ENCODE measurements at places on chromosomes 7 and 10.

DNA sequence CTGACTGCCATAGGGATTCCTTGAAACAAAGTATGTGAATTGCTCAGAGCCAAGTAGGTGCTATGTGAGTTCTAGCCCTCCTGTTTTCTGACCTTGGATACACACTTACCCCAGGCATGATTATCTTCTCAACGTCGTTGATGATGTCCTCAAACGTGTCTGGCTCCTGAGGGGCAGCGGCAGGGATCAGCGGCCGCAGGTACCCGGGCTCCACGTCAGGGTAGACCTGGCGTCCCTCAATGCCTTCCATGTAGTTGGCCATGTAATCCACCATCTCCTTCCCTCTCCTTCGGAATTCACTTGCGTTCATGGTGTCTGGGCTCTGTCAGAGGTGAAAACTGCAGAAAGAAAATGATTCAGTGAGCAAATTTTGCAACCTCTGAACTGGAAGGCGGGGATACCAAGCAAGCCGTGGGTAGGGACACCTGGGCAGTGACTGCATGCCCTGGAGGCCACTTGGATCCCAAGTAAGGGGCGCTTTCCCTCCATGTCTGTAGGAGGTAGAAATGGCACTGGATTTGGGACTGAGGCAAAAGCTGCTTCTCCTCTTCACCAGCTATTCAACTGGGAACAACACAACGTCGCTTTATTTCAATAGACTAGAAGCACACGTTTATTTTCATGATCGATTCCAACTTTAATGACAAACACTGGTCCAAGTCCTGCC is 21.3 kb downstream of the DDC start:
- DNase-seq = no peak

GRCh38 chr10:1829712-1830111 is 92.4 kb upstream of the ADARB2 start:
- no peak for DNase-seq

- no peak for DNase-seq
Observed at GRCh38 chr7:151566897-151567320, 47.2 kb upstream of the RHEB start.

- DNase-seq = no peak
Observed at GRCh38 chr10:111200505-111201186, 123.8 kb downstream of the ADRA2A start.

GRCh38 chr10:104253106-104253505 is 1.6 kb upstream of the GSTO1 start:
- no peak for DNase-seq

GRCh38 chr10:53403688-53404087 is 631.1 kb upstream of the MBL2 start:
- no peak for DNase-seq

DNA sequence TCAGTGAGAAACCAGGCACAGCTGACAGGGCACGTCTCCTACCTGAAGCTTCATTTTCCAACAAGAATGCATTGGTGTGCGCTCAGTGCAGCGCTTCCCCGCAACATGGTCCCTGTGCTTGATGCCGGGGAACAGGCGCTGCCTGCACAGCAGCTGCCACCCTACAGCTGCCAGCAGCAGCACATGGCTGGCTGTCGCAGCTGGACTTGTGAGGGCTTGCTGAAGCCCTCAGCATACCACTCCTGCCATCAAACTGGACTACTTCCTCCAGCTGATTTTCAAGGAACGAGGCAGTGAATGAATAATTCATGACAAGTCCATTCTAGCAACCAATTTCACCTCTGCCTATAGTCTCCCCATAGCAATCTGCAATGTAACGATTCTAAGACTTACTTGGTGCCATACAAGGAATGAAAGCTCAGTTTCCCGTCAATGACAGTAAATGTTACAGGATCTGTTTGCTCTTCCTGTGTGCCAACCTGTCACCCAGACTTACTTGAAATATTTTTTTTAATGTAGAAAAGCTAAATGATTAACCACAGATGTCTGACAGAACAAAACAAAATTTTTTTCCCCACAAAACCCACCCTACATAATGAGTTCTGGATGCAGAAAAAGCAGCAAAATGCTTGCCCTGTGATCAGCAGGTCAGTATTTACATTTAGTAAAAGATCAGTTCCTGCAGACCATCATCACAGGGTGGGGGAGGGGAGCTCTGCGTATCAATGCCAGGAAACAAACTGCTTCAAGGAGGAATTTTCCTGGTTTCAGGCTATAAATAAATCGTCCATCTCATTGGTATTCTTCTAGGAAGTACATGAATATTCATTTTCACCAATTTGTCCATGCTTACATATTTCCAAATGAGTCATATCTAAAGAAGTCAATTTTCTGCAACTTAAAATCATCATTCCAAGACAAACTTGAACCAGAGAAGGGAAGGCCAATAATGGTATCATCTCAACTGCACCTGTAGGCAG is 140.6 kb downstream of the ALOX5 start:
- DNase-seq = no peak

Measured in CD4-positive, alpha-beta T cell treated with Interleukin-10 for 1 hour (primary cell).